ENCODE measurements at places on chromosomes 7 and 10.

DNA sequence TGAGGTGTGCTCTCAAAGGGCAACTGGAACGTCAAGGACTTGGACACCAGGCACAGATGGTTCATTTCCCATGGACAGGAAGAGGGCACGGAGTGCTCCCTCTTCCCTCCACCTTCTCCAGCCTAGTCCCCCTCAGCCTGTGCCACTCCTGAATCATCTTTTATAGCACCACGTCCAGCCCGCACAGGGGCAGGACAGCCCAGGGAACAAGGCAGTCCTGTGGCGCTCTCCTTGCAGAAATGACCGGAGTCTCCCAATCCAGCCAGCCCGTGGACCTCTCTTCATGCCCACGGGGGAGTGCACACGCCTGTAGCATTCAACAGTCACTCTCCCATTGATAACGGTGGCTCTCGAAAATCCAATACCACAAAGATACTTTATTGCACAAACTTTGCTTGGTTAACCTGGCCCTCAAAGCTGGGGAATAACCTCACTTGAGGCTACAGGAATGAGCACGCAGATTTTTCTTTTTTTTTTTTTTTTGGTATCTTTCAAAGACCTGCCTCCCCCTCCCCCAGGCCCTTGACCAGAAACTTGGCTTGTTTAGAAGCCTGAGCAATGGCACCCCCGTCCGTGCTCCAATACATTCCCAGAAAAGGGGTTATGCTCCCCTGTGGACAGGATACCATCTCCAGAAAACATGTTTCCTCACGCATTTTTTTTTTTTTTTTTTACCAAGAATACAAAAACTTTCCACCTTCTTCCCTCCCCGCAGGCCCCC, 733 bp downstream of the PRKCQ start:
- DNase-seq = no peak

DNA sequence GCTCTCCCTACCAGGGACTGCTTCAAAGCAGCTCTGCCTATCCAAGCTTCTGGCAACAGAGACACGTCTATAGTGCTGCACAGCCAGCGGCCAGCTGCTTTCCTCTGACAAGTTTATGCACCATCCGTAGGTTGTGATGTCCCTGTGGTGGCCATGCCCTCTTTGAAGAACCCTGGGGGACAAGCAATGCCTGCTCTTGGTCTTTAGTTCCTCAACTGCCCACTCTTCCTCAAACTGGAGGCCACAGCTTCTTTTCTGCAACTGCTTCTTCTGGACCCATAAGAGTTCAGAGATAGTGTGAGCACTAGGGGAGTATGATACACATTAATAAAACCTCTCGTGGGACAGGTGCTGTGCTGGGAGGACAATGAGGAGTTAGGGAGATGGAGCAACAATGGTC, 164.9 kb downstream of the ELMO1 start:
- no peak for DNase-seq

DNA sequence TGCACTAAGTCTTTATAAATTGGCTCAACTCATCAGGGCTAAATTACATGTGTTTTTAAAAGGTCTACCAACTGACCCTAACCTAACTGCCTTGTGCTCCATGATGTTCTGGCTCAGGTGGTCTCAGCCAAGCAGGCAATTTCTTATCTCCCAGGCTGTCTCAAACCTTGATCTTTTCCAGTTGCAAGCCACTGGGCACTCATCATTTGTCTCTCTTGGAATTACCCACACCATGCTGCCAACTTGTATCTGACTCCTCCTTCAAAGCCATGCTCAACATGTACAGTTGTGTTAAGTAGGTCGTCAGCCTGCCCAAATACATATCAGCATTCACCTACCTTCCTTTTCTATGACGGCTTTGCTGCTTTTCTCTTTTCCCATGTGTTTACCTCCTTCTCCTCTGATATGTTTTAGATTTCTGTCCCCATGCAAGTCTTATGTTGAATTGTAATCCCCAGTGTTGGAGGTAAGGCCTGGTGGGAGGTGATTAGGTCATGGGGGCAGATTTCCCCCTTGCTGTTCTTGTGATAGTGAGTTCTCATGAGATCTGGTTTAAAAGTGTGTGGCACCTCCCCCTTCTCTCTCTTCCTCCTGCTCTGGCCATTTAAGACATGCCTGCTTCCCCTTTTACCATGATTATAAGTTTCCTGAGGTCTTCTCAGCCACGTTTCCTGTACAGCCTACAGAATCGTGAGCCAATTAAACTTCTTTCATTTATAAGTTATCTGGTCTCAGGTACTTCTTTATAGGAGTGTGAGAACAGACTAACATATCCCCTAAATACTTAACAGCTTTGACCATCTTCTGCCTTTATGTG, 130.0 kb downstream of the ELAPOR2 start:
- DNase-seq = no peak

GRCh38 chr10:87913156-87913921, 49.9 kb downstream of the PTEN start:
- DNase-seq = no peak

DNA sequence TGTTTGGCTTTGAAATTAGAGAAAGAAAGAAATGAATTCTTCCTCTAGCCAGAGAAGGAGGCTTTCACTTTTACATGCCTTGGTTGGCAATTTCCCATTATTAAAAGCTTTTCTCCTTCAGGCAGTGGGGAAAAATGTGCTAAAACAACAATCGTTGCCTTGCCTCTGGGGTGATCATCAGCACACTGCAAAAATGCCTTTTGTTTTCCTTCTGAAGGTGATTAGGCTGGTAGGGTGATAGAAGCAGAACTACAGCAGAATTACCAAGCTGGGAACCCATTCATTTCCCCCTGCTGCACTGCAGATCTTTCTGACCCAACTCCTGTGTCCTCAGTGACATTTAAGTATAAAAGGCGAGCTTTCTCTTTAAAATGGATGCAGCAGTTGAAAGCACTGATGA, 22.2 kb downstream of the ANK3 start:
- DNase-seq = no peak

GRCh38 chr10:71135236-71135635, 77.1 kb upstream of the UNC5B start:
- DNase-seq = no peak

- DNase-seq = no peak
These were observed 30.6 kb downstream of the APBB1IP start for GRCh38 chr10:26468700-26469099.

DNA sequence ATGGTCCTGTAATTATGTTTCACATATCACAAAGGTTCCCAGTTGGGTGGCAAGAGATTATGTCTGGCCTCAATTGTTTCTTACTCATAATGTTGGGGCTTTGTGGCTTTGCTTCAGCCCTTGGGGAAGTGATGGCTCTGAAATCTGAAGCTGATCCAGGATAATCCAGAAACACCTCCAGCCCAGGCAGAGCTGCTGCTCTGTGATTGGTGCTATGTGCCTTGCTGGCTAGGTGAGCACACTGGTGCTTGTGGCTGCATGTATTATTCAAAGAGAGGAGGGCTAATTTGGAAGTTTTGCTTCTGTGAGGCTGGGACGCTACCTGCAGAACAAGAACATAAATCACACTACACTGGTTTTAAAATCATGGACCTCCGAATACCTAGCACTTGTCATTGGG, 346.6 kb upstream of the MGMT start:
- no peak for DNase-seq

GRCh38 chr10:18607503-18608378, 43.6 kb downstream of the NSUN6 start:
- DNase-seq = no peak

DNA sequence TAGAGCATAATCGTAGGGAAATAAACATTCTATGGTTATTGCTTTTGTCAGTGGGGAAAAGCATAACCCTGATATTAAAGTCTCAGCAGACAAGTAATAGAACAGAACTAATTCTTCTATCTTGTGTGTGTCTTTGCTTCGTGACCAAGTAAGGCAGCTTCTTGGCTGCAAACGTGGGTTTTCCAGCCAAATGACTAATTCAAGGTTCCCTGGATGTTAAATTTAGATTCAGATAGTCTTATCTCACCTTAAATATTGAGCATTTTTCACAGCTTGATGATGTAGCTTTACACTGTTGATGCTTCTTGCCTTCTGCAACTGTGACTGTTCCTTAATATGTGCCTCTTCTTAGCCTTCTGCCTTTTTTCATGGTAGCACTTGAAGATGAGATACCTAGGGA, 113.0 kb downstream of the EXOC4 start:
- DNase-seq = no peak

Data from progenitor cell of endocrine pancreas (in vitro differentiated cells).